ENCODE measurements at places on chromosomes 4 and X.

- DNase-seq = no peak
Measured at GRCh38 chr4:74096265-74096980, 2.6 kb downstream of the CXCL2 start.

DNA sequence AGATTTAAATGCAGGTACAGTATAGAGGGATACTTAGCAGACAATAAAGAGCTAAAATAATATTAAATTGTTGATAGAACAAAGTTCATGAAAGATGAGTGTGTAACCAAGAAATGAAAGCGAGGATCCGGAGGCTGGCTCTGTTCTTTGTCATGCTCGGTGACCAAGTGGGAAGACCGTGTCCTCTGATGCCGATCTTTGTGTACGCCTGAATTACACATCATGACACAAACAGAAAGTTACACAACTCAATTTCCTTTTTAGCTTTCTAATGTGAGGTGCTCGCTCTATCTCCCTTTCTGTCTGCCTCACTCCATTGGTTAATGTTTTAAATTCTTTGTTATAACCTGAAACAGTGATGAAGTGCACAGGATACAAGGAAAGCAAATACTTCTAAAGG lies 114.8 kb upstream of the NEIL3 start:
- no peak for DNase-seq

DNA sequence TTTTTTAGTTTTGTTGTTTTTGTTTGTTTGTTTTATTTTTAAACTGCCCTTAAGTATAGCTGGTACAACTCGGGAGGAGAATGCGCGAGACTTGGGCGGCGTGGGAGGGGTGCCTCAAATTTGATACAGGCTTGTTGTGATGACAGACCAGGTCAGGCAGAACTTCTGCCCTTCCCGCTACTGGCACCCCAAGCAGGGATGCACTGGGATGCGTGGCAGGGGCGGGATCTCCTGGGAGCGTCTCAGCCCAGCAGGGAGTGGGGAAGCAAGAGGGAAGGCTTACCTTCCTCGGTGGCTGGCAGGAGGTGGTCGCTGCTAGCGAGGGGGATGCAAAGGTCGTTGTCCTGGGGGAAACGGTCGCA lies 851 bp downstream of the SFRP2 start:
- no peak for DNase-seq

DNA sequence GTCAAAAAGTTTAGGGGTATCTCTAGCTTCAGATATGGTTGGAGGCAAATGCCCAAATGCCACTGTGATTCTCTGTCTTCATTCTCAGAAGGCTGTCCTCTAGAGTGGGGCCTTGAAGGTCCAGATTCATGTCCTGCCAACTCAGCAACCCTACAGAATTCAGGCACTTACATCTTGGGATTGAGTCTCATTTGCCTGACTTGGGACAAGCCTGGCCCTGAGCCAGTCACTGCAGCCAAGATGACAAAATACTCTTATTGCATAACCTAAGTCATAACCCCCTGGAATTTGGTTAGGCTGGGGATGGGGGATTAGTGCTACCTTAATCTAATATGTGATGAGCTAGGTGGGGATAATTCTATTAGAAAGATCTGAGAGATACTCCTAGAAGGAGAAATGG lies 100.5 kb downstream of the AREG start:
- DNase-seq = no peak

- DNase-seq = no peak
Measured at GRCh38 chr4:13543032-13543838, 1.1 kb downstream of the NKX3-2 start.

DNA sequence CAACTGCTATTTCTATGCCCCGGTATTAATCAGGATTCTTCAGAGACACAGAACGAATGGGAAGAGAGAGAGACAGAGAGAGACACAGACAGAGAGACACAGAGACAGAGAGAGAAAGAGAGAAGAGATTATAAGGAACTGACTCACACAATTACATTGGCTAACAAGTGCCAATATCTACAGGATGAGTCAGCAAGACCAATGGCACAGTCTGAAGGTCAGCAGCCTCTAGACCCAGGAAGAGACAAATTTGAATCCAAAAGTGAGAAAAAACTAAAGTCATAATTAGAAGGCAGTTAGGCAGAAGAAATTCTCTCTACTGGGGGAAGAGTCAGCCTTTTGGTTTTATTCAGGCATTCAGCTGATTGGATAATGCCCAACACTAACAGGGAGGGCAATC lies 187.3 kb downstream of the MAB21L2 start:
- no peak for DNase-seq

GRCh38 chr4:3818371-3818770 lies 52.2 kb downstream of the ADRA2C start:
- DNase-seq = no peak

DNA sequence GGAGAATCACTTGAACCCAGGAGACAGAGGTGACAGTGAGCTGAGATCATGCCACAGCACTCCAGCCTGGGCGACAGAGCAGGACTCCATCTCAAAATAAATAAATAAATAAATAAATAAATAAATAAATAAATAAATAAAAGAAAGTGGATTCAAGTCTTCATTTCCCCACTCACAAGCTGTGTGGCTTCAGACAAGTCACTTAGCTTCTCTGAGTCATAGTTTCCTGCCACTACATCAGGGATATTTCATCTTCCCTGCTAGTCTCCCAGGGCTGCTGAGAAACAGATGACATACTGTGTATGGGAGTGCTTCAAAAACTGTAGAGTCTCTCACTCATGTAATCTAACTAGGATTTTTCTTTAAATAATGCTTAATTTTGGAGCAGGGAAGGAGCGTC lies 37.2 kb downstream of the TBC1D9 start:
- DNase-seq = no peak

- no peak for DNase-seq
Measured at GRCh38 chr4:11438647-11439046, 10.0 kb upstream of the HS3ST1 start.

- DNase-seq = no peak
Measured at GRCh38 chr4:153447175-153447905, 18.8 kb upstream of the TMEM131L start.

DNA sequence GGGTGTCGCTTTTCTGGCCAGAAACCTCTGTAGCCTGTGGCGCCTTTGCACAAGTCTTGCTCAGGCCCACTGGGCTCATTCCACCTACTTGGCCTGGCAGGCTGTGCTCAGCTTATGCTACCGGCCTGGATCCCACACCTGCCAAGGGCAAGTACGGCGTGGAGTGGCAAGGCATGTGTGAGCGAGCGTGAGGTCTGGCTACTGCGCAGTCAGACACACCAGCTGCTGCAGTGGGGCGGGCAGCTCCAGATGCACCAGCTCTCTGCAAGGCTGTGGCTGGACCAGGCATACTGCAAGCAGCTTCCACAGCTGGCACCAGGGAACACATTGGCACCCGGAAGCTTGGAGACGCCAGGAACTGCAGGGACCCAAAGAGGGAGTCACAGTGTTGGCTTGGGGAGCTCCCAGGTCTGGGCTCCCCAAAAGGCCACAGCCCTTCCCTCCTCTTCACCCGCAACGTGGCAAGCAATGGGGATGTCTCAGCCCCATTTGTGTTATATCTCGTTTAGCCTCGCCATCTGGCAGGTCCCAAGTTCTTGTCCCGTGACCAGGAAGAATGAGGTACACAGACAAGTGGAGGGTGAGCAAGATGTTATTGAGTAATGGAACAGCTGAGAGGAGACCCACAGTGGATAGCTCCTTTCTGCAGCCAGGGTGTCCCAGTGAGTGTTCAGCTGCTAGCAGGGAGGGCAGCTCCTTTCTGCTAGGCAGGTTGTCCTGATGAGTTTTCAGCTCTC lies 3.8 kb upstream of the FBXW7 start:
- no peak for DNase-seq

DNA sequence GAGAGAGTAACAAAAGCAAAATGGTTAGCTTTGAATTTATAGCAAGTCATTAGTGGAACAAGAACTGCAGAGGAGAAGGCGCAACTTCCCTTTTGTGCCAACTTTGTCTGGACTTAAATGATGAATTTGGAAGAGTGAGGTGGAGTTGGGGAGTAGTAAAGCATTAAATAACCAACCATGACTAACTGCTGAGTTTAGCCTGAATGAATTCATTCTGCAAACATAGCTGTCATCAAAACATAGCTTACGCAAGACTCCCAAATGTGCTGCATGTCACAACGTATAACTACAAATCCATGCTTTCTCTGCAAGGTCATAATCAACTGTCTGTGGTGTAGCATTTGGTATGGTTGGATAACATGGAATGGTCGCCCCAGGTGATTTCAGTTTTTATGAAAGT lies 75.9 kb upstream of the RPL34 start:
- no peak for DNase-seq

DNA sequence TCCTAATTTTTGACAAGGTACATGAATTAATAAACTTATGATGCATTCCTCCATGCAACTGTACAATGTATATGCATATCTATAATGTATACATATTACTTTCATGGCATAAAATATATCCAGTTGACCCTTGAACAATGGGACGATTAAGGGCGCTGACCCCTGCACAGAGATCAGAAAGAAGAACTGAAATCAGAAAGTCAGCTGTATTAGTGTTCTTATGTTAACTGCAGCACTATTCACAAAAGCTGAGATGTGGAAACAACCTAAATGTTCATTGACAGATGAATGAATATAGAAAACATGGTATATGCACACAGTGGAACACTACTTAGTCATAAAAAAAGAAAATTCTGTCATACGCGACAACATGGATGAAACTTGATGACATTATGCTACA lies 457.1 kb downstream of the GBA3 start:
- no peak for DNase-seq

GRCh38 chr4:105714071-105714521 lies 5.5 kb downstream of the GSTCD start:
- DNase-seq = no peak

DNA sequence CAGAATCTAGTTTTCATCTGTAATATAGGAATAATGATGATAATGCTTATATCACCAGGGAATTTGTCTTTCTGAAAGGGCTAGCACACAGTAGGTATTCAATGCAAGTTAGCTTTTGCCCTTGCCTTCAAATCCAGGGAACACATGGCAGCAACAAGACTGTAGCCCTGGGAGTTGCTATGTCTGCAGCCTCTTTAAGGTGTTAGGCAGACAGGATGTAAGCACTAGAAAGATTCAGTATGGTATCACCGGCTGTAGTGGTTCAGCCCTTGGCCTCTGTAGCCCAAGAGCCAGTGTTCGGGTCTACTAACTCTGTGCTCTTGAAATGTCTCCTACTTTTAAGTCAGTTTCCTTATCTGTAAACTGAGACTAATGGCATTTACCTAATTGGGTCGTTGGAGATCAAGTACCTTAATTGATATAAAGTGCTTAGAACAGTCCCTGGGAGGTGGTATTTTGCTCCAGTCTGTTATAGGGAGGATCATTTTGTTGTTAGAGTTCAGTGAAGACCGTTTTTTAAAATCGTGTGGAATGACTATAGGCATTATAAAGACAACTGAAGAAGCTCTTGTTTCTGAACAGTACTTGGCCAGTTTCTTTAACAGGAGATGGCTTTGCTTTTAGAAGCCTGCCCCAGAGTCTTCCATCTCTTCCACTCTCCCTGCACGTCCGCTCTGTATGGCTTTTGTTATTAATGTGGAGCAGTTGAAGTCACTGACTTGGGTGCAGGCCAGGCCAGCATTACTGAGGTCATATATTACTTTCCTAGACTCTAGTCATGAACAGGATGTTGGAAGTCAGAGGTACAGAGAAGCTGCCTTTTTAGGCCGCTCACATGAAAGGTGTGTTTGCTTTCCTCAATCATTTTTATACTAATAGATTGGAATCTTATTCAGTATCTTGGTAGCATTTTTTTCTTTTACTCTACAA lies 44.8 kb downstream of the GAB1 start:
- no peak for DNase-seq

- DNase-seq = no peak
Measured at GRCh38 chrX:10089378-10089795, 67.4 kb upstream of the CLCN4 start.

GRCh38 chr4:92184566-92184965 lies 119.2 kb upstream of the GRID2 start:
- no peak for DNase-seq

GRCh38 chrX:31353095-31353494 lies 281.3 kb upstream of the FTHL17 start:
- no peak for DNase-seq

- no peak for DNase-seq
Measured at GRCh38 chr4:185911556-185912064, 99.6 kb upstream of the SORBS2 start.

- DNase-seq = no peak
Measured at GRCh38 chr4:174865418-174865985, 36.5 kb upstream of the GLRA3 start.

- no peak for DNase-seq
Measured at GRCh38 chr4:79148369-79148768, 177.5 kb downstream of the NAA11 start.

GRCh38 chr4:176753049-176753448 lies 39.7 kb downstream of the VEGFC start:
- DNase-seq = no peak

GRCh38 chrX:13147733-13148132 lies 103.3 kb upstream of the FAM9C start:
- no peak for DNase-seq

- no peak for DNase-seq
Measured at GRCh38 chrX:97030947-97031346, 147.2 kb downstream of the RPA4 start.

GRCh38 chr4:155802190-155802959 lies 43.6 kb downstream of the GUCY1B1 start:
- no peak for DNase-seq

DNA sequence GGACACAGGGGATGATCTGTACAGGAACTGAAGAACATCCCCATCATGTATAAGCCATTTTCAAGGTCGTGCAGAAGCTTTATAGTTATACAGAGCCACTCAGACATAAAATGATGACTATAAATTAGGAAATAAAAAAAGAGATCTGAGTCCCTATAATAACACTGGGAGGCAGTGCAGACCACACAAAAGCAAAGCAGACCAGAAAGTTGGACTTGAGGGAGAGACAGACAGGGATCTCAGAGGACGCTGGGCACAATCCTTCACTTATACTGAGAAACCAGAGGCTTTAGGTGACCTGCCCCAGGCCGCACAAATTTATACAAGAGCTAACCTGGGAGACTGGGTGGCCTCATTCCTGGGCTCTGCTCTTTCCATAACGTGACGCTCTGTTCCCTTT lies 70.5 kb downstream of the HADH start:
- DNase-seq = no peak
